ENCODE measurements at places on chromosomes 12 and 14.

GRCh38 chr12:55049676-55050075, 29.9 kb downstream of the NEUROD4 start:
- DNase-seq: no peak

DNA sequence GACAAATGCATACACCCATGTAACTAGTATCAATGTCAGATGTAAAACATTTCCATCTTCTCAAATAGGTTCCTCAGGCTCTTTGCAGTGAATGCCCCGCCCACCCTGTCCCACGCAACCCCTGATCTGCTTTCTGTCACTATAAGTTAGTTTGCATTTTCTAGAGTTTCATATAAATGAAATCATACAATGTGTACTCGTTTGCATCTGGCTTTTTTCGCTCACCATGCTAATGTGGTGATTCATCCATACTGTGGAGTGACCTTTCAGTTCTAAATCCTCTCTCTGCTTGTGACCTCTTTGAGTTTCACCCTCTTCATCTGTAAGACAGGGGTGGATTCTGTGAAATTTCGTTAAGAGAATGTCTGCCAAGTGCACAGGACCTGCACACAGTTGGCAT, 30.6 kb upstream of the MSI1 start:
- DNase-seq: no peak

GRCh38 chr12:54407183-54407905, 11.7 kb downstream of the ITGA5 start:
- no peak for DNase-seq

DNA sequence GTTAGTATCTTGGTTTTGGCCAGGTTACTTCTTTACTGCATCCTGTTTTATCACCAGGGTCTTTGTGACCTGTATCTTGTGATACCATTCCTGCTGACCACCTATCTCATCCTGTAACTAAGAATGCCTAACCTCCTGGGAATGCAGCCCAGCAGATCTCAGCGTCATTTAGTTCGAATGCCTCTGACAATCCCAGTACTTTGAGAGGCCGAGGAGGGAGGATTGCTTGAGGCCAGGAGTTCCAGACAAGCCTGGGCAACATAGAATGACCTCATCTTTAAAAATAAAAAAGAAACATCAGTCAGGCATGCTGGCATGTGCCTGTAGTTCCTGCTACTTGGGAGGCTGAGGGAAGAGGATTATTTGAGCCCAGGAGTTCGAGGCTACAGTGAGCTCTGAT, 206.5 kb downstream of the SUDS3 start:
- DNase-seq: no peak

- no peak for DNase-seq
These were observed 8.8 kb upstream of the TRAF3 start for GRCh38 chr14:102768223-102769048.

DNA sequence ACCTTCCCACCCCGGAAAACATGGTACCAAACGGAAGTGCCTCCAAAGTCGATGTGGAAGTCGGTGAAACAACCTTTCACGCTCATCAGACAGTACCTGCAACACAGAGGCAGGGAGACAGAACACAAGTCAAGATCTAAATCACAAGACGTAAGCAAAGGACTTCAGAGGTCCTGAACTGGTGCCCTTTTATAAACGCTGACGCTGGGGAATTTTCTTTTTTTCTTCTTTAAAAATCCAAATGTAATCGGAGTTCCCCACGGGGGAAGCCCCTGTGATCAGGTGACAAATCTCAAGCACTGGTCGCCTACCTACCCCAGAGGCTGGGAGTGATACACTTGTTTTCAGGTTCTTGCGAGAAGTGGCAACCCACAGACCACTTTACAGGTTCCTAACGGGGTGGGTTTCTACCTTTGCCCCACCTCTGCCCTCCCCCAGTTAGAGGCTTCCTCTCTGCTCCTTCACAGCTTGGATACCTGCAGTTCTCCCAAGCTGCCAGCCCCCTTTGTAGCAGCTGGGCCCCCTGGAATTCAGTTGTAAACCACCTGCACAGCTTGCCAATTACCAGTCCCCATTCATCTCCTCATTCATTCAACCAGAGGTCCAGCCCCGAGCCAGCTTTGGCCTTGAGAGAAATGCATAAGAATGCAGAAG, 46.2 kb downstream of the KDM2B start:
- no peak for DNase-seq

DNA sequence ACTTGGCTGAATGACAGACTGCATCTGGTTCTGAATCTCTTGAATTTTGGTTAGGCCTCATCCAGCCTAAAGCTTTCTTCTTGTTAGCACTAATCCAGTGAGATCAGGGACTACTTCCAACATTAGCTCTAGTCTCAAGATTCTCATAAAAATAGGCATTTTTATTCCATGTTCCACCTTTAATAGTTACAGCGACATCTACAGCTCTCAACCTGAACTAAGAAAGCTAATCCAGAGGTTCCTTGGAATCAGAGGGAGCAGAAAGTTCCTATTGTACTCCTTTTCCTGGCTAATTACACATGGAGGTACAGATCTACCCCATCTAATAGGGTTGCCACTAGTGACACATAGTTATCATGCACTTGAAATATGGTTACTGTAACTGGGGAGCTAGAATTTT, 391.9 kb downstream of the RMST start:
- DNase-seq: no peak

GRCh38 chr14:21940887-21941856, 267.6 kb upstream of the OR4E1 start:
- DNase-seq: no peak

GRCh38 chr12:19689226-19689625, 249.9 kb downstream of the AEBP2 start:
- DNase-seq: no peak

DNA sequence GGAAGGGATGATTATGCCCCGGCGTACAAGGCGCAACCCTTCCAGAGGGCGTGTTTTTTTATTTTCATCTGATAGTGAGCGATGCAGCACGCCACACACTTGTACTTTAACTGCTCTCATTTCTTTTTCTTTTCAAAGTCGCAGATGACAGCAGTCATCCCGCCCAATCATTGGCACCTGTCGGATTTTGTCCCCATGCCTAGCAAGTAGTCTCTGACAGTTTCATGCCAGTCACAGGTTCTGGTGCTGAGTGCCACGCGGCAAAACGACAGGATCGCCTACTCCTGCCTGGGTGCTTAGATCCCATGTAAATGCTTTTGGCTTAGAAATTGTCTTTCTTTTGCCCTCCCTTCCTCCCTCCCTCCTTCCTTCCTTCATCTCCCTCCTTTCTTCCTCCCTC, 117.7 kb downstream of the GLT1D1 start:
- DNase-seq: no peak

- no peak for DNase-seq
These were observed 4.4 kb upstream of the BICD1 start for GRCh38 chr12:32102234-32102633.

GRCh38 chr12:106309671-106310505, 7.4 kb downstream of the TCP11L2 start:
- no peak for DNase-seq

DNA sequence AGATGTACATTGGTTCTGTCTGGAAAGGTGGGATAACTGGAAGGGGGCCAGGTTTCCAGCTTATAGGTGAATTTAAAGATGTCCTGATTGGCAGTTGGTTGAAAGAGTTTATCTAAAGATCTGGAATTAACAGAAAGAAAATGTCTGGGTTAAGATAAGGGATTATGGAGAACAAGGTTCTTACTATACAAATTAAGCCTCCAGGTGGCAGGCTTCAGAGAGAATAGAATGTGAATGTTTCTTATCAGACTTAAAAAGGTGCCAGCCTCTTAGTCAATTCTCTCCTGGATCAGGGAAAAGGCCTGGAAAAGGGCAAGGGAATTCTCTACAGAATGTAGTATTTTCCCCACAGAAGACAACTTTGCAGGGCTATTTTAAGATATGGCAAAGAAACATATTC, 53.1 kb downstream of the CNTN1 start:
- DNase-seq: no peak

DNA sequence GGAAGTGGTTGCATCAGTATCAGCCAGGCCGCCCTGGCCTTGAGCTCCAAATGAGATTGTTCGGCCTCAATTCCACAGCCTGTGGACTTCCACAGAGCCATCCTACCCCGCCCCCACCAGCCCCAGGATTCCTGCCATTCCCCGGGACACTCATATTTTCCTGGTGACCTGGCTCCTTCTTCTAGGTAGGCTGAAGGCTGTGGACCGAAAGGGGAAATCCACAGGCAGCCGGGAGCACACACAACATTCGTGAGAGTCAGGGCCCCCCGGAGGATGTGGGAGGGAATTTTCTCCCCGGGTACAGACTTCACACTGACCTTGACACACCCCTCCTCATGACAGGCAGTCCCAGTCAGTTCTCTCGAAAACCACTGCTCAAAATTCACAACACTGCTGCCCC, 39.9 kb downstream of the RIN3 start:
- no peak for DNase-seq

GRCh38 chr12:121649819-121650353, 19.6 kb downstream of the MORN3 start:
- no peak for DNase-seq

DNA sequence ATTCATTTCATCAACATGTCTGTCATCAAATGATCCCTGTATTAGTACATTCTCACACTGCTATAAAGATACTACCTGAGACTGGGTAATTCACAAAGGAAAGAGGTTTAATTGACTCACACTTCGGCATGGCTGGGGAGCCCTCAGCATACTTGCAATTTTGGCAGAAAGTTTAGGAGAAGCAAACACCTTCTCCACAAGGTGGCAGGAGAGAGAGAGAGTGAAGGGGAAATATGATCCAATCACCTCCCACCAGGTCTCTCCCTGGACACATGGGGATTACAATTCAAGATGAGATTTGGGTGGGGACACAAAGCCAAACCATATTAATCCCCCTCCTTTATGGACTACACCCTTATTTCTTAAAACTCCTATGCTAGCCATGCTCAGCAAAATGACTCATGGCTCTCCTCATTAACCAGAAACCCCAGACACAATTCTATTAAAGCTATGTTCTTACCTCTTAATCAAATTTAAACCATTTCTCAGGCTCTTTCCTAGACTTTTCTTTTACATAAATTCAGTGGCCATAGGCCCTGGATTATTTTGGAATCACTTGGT, 932.3 kb downstream of the FLRT2 start:
- no peak for DNase-seq

DNA sequence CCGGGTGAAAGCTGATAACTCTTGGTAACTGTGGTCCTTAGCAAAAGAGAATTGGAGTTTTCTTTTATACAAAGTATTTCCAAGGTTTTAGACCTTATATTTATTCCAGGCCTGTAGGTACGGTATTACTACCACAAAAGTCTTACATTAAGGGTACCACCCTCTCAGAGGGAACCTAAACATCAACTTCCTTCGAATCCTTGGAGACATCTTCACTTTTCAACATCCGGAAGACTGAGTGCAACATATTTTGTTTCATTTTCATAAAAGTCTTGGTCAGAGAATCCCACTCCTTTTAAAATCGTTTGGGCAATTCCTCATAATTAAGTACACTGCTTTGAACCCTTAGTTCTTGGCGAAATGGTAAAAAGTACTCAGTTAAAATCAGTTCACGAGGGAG, 1.2 kb downstream of the CNOT2 start:
- no peak for DNase-seq

- DNase-seq: no peak
These were observed 190.2 kb upstream of the AMIGO2 start for GRCh38 chr12:47269916-47270315.

- no peak for DNase-seq
These were observed 113.6 kb upstream of the NPAS3 start for GRCh38 chr14:32825058-32825457.

- DNase-seq: no peak
These were observed 16.7 kb downstream of the EPS8 start for GRCh38 chr12:15772405-15773018.

DNA sequence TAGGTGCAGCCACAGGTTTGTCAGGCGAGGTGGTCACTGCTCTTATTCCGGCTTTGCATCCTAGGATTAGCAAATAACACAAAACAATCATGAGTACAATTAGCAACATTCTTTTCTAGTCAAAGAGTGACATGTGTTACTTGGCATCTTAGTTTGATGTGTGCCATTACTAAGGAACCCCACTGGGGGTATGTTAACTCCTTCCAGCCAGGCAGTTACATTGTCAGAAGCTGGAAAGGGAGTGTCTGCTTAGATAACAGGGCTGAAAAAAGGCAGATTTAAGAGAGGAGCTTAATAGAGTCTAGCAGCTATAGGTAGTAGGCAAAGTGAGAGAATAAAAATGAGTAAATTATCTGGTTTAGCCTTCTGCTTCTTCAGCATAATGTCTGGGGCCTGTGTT, 30.5 kb upstream of the METAP2 start:
- DNase-seq: no peak

DNA sequence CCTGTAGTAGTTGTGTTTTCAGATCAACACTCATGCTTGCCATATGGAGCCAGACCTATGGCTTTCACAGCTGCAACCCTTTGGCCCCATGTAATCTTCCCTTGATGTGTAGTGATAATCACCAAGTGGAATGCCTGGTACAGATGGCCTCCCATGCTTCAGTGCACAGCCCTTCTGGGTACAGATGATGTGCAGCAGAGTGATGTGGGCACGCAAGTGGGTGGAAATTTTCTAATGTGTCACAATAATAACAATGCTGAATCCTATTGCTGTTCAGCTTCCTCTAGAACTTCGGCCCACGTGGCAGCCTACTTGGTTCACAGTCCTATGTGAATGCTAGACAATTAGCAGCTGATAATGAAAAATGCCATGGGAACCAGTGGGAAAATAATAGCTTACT, 188.1 kb downstream of the SNAPC1 start:
- no peak for DNase-seq

GRCh38 chr12:71578694-71579258, 84.9 kb downstream of the ZFC3H1 start:
- DNase-seq: no peak

DNA sequence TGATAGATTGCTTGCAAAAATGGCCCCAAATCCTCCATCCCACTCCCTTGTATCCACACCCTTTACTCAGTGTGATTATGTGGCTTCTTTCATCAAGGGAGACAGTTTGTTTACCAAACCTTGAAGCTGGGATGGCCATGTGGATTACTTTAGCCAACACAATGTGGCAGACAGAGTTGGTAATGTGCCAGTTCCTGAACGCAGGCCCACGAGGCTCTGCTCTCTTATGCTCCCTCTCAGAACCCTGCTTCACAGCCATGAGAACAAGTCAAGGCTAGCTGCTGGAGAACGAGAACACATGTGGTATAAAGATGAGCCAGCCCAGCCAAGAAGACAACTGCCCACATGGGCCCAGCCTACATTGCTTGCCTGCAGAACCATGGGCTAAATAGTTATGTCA, 162.3 kb downstream of the NDUFA12 start:
- no peak for DNase-seq

GRCh38 chr12:116604178-116604895, 45.2 kb downstream of the MAP1LC3B2 start:
- no peak for DNase-seq

DNA sequence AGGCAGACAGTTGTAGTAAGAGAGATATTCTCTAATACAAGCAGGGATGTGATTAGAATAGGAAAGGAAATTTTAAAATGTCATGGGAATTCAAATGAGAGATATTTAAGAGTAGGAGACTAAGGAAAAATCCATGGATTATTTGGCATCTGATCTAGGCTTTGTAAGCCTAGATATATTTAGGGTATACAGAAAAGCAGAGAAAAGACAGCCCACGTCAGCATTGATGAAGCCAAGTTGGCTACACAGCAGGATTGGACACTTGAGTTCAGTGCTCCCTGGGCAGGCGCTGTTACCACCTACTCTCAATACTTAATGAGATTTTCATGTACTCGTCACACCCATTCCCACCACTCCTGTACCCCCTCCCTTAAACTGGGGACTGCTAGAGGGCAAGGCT, 1.7 kb upstream of the KCNJ8 start:
- DNase-seq: no peak

- no peak for DNase-seq
These were observed 150.7 kb downstream of the CAND1 start for GRCh38 chr12:67419810-67420209.

- no peak for DNase-seq
These were observed 455.1 kb downstream of the BTG1 start for GRCh38 chr12:91690531-91690930.

Measured in coronary artery (tissue), 2 donors.